ENCODE measurements at places on chromosomes 2 and 18.

GRCh38 chr2:1837022-1837421 lies 92.7 kb upstream of the PXDN start:
- no peak for DNase-seq

- DNase-seq = no peak
Measured at GRCh38 chr18:46070815-46071652, 1.0 kb downstream of the PSTPIP2 start.

DNA sequence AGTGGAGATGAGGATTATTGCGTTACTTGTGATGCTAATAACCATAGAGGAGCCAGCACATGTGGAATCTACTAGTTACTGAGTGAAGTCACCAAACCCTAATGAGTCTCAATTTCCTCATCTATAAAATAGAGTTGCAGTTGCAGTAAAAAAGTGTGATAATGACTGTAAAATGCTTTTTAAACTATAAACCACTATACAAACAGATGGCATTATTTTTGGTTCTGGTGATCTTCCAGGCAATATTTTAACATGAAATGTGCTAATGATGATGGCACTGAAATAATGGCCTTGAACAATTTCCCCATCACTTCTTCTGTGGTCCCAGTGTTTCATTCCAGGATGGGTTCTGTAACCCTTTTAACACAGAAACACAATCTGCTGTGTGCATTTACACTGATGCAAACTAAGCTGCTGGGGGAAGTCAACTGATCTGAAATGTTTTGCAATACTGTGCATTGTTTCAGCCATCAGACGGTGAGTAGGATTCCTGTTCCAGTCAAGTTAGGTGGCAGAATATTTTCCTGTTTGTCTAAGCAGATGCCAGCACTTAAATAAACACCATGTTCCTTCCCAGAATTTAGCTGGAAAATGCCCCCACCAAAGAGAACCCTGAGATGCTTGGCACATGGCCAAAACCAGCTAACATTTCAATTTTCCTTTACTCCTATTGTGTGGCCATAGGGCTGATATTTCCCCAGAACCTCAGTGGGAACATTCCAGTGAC lies 52.6 kb downstream of the TACR1 start:
- no peak for DNase-seq

- DNase-seq = no peak
Measured at GRCh38 chr2:12167525-12168317, 421.3 kb downstream of the LPIN1 start.

DNA sequence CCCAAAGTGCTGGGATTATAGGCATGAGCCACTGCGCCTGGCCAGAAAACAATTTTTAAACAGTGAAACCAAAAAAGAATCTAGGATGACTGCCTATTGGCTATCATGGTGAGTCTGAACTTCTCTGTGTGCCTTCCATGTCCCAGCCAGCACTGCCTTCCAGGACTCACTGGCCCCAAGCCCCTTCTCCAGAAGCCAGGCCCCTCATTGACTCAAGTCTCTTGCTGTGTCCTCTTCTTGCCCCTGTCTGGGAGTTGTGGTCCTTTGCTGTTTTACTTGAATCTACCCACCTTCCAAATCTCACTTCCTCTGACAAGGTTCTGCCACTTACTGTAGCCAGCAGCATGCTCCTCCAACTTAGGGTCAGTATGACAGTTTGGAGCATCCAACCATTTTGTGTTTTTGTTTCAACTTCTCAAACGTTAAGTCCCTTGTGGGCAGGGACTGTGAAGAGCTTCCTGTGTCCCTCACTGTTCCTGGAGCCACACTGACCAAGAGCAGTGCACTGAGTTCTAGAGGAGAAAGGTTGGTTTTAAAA lies 41.7 kb downstream of the ST3GAL5 start:
- no peak for DNase-seq

GRCh38 chr2:287471-287885 lies 413 bp downstream of the ALKAL2 start:
- no peak for DNase-seq

GRCh38 chr2:24456599-24457556 lies 34.2 kb upstream of the NCOA1 start:
- DNase-seq = no peak
